Left colon (tissue), 2 donors: ENCODE measurements at places on chromosomes 1 and 21. TPM values are rescaled to one million over a fixed set of nuclear protein-coding genes. Genes with fewer than 3 reads are reported as not detected.

DNA sequence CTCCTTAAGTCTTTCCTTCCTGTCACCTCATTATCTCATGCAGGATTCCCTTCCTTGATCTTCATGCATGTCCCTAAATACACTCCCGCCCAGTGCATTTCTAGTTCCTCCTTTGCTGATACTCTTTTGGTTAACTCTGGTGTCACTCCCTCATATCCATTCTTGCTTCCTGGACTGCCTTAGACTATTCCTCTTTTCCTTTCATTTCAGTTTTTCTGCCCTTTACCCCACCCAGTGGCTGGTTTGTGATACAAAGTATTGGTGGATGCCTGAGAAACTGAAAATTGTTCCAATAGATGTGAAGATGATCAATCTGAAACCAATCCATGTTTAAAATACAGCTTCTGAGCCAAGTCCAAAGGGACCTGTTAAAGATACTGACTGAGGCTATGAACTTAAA lies 553.8 kb upstream of the CAMK1G start:
- no peak for DNase-seq

GRCh38 chr1:40040511-40041465 lies at the start of gene CAP1:
Gene CAP1, plus strand, starts transcription at chr1:40040729. Its CDS starts 18,618 bp downstream, at chr1:40059347.
- DNase-seq, result peak; percentile 100

GRCh38 chr21:41374867-41375533 lies 13.2 kb downstream of the MX2 start:
- DNase-seq, result no peak

DNA sequence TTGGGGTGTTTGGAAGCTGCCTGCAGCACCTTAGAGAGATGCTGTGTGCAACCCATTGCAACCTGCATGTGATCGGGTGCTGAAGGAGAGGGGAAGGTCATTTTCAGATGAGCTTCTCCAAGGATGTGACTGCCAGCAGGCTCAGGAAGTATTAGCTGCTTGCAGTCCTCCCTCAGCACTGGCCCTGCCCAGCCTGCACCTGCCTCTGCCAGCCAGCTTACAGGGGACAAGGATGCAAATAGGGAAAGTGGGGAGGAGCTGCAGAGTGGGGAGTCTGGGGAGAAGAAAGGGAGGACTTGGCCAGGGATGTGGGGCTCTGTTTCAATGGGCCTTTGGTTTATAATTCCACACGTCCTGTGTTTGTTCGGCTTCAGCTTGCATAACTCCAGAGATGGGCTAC lies 254.5 kb downstream of the RRAGC start:
- DNase-seq, result no peak

- peak; percentile 82 for DNase-seq
These were observed 959 bp downstream of the CD58 start for GRCh38 chr1:116569776-116570357.

DNA sequence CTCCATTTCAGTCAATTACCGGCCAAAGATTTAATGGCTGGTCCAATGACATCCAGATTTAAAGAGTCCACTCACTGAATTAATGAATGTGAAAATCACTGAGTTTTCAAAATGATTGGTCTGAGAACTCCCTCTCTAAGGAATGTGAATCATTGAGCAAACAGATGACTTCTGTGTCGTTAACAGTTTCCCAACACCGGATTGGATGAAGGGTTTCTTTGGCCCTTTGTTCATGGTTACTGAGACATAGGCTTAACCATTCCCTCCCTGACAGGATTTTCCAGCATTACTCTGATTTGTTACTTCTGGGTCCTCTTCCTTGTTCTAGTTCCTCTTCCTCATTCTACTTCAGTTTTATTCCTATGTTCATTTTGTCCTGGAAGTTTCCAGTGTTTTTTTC lies 1.5 kb upstream of the CLDN17 start:
- DNase-seq, result no peak

- DNase-seq, result no peak
These were observed 164.2 kb downstream of the RHOU start for GRCh38 chr1:228899421-228899956.

- DNase-seq, result no peak
These were observed 59.5 kb downstream of the PTGS2 start for GRCh38 chr1:186620566-186621350.

DNA sequence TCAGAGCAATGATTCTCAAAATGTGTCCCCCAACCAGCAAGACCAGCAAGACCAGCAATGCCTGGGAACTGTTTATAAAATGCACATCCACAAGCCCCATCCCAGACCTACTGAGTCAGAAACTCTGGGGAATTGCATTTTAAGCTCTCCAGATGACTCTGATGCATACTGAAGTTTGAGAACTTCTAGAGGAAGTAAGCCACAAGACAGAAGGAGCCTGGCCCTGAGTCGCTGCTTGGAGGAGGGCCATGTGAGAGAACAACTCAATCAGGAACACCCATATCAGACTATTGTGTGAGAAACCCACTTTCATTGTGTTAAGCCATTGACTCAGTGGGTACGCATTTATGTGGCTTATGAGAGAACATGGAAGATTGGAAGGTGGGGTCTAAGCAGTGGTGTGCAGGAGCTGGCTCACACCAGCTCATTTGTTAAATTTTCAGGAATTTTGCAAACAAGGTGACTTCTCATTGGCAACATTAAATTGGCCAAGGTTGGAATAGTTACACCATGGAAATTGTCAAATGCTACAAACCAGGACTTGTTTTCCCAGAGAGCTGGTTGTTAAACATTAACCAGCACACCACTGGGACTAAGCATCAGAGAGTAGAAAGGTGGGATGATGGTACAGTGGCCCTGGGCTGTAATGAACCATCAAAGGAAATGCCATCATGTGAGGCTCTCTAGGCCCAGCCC lies 38.9 kb downstream of the ATP1A1 start:
- no peak for DNase-seq

DNA sequence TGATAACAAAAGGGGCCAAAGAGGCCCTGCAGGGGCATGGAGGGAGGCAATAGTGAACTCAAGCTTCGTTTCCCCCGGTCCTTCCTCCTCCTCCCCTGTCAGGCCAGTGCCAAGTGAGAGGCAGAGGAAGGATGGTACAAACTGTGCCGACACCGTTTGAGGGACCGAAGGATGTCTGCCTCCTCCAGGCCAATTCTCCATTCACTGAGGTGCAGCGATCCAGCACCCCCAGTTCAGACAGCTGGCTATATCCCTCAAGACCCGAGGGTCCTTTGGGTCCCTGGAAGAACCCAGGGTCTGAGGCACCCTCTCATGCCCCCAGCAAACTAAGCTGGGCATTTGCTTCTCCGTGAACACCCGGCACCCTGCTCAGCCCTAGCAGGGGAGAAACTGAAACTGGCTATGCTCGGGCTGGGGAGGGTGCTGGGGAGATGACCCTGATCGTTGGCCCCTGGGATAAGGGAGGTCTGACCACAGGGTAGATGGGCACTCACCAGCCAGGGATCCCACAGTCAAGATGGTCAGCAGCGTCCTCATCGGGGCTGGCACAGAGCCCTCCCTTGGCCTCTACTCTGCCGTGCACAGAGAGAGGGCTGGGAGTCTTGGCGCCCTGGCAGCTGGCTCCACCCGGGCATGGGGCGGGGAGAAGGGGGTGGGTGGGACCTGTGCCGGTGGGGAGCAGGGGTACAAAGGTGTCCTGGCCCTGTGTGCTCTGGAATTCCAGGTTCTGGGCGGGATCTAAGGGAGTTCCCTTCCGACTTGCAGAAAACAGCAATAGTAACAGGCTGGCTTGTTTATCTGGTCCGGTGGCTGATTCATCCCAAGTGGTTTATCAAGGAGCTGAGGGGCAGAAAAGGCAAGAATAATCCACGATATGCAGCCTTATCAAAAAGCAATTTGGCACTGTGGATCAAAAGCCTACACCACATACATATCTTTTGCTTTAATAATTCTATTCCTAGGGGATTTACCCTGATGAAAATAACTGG lies at the start of gene IL22RA1:
Gene IL22RA1 (minus strand): TSS at position 595 of the 989 bp plus-strand sequence. CDS start 58 bp downstream, at position 537.
- peak; percentile 80 for DNase-seq

GRCh38 chr1:187244623-187245022 lies 415.9 kb downstream of the PLA2G4A start:
- DNase-seq, result no peak

DNA sequence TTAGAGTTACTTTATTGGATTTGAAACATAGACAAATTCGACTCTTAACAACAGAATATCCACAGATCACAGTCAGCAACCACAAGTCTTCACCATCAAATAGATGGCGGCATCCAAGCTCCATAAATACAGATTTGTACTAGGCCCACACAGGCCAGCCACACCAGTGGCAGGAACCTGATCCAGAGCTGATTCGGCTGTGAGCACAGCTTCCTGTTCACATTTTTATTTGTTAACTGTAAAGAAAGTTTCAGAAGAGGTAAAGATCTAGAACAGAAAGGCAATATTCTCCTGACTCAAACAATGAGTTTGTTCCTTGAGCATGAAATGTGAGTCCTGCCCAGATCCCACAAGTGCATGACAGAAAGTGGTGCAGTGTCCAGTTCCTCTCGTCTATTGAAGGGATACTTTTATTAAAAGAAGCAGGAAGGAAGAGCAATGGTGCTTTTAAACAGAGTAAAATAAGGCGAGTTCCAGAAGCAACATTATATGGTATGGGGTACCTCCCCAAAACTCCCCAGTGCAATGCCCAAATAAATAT lies 205.8 kb downstream of the SLC45A1 start:
- DNase-seq, result no peak

DNA sequence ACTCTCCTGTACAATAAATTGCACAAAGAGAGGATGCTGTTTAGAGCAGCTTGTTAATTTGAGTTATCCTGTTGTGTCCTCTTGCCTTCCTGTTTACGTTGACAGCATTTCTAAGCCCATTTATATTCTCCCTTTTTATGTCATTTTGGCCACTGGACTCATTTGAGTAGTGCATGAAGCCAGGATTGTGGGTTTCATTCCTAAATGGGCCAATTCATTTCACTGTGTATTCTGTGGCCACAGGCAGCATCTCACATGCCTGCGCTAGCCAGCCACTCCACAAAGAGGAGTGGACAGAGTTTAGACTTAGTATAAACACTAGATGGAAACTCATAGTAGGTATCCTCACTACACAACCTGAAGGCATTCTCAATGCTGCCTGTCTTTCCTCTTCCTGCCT lies 73.4 kb downstream of the DTL start:
- DNase-seq, result no peak

DNA sequence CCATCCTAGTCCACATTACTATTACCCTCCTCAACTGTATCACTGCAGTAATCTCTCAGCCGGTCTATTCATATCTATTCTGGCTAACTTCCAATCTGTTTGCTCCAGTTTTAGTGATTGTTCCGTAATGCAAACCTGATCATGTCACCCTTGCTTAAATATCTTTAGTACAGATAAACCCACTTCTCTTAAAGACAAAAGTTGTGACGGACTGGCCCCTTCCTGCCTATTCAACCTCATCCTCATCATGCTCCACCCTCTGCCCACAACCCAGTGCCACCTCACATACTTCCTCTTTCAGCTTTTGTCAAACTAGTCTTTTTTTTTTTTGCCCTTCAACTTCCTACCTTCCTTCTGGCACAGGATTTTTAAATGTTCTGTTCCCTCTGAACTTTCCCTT lies 2.8 kb upstream of the C1orf162 start:
- DNase-seq, result peak; percentile 64

DNA sequence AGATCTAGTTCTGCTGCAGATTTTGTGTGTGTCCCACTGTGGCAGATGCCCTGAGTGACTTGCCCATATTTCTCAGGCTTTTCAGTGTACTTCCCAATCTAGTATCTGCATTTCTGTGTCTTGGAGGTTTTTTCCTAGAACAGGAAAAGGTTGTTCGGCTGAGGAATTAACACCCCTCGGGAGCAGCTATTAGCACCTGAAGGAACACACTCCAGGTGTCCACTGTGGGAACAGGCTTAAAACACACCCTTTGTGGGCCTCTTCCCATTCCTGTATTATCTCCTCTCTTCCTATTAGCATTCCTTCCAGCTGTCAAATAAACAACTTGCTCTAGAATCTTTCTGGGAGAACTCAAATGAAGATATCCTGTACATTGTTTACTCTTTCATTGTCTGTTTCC lies 178.3 kb downstream of the HMCN1 start:
- no peak for DNase-seq

DNA sequence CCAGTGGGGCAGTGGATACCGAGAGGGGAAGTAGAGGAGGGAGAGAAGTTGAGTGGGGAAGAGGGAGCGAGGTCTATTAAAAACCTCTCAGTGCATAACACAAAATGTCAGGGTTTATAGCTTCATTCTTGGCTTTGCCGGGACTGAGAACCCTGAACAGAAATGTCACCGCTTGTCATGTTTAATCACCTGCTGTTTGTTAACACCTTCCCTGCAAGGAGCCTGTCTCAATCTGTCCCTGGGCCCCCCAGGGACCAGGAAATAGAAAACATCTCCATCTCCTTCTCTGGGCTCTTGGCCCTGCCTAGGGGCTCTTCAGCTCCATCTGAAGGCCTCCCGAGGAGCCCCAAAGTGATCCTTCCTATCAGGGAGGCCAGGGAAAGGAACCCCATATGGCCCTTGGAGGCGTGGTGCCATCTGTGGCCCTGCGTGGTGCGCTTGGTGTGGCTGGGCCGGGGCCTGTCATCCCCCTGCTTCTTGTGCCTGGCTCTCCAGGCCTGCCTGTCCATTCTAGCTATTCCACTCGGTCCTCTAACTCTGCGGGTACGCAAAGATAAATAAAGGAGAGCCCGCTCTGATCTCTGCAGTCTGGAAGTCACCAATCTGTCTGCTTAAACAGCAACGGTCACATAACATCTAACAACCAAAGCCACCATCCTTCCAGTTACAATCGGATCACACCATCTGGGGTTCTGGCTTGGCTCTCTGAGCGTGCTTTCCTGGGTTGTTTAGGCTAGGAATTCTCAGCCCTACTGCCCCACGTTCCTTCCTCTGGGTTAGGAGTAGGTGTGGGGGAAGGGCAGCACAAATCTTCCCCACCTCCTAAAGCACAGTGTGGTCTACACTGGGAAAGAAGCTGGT lies 113.8 kb downstream of the CASZ1 start:
- DNase-seq, result no peak

DNA sequence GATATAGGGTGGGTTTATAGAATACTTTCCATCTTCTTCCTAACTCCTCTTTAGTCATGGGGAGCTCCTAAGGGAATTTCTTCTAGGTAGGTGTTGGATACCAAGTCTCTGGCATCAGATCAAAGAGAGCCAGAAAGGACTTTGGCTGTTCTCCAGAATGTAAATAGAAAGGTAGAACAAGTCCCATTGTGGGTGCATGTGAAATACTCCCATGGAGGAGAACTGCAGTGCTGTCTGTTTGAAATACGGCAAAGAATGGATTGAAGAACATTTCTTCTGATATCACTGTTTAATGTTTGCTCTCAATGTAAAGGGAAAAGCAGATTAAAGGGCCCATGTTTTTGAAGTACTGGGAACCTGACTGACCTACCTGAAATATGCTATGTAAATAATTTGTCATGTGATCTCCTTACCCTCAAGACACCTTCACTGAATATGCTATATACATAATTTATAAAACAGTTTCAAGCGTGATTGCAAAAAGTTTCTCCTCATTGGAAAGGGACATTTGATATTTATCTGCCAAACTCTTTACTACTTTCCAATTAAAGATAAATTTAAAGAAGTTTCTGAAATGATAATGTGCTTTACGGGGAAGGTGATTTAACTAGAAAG lies 65.9 kb downstream of the LAMC1 start:
- DNase-seq, result no peak

- no peak for DNase-seq
These were observed 235.2 kb upstream of the RAB4A start for GRCh38 chr1:229035748-229036082.

LCK gene
- total RNA-seq, result 4.2 TPM

AMY2A gene
- 2.5 TPM for total RNA-seq

SH3BGRL3 gene
- total RNA-seq, result 409 TPM

CNIH3 gene
- total RNA-seq, result 1.5 TPM

AIRE gene
- total RNA-seq, result 0.20 TPM

NT5C1A gene
- not detected for total RNA-seq

PLA2G2C gene
- total RNA-seq, result not detected

RRP15 gene
- total RNA-seq, result 13.4 TPM

REN gene
- 0.59 TPM for total RNA-seq

NUP133 gene
- total RNA-seq, result 23.0 TPM

UCHL5 gene
- total RNA-seq, result 27.5 TPM

CFAP107 gene
- total RNA-seq, result not detected

ARHGEF11 gene
- 42.1 TPM for total RNA-seq

DYRK1A gene
- total RNA-seq, result 62.1 TPM
